ENCODE measurements at places on chromosomes 11 and 22.

GRCh38 chr11:11821899-11822298, 19.9 kb upstream of the USP47 start:
- no peak for DNase-seq

DNA sequence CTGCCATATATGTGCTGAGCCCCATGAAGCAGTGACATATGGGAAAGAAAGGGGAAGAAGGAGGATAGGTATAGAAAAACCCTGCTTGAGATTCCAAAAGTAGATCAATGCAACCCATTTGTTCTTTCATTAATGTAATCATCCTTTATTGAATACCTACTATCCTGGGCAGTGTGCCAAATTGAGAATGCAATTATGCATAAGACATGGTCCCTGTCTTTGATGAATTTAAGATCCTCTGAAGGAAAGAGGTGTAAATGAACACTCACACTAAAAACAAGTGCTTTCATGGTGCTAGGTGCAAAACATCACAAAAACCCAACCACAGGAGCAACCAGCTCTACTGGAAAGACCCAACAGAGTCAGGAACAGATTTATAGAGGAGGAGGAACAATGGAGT, 29.7 kb downstream of the FLI1 start:
- no peak for DNase-seq

- DNase-seq: no peak
Observed at GRCh38 chr22:25111579-25112517, 87.8 kb upstream of the CRYBB3 start.

GRCh38 chr11:2380807-2381350, 3.8 kb downstream of the CD81 start:
- no peak for DNase-seq

- DNase-seq: no peak
Observed at GRCh38 chr22:33919391-33920196, 682 bp downstream of the LARGE1 start.

GRCh38 chr11:63840356-63841060, 1.6 kb downstream of the MARK2 start:
- no peak for DNase-seq

DNA sequence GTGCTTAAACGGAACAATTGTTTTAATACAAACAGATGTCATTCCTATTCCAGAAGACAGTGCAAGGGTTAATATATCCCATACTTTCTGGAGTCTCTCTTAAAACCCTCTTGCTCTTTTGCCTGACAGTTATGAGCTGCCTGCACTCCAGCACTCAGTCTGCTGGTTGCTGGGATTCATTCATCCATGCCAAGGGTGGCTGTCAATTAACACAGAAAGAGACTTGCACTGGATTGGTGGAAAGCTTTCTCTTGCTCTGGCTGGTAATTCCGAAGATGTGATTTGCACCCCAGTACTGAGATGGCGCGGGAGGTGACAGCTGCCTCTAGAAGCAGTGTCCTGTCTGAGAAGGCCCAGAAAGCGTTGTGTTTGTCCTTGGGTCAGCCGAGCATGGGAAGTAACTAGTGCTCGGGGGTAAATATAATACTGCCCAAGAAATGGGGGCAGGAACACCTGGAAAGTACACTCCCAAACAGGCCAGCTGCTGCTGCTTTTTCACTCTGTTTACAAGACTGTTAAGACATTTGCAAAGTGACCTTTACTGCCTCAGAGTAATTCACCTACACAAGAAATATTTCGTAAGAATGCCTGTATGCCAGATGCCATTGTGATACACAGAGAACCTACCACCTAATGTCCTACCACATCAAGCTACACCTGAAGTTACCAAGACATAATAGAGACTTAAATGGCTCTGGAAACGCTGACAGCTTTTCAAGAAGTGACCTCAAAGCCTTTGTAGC, 20.5 kb downstream of the SCUBE2 start:
- no peak for DNase-seq

GRCh38 chr22:24214467-24215285, 30.2 kb downstream of the GGT5 start:
- no peak for DNase-seq

All from AG04449 (cell line).